Tibial nerve (tissue), 4 donors: ENCODE measurements at places on chromosomes 12 and 14. TPM values are rescaled to one million over a fixed set of nuclear protein-coding genes. Genes with fewer than 3 reads are reported as not detected.

DNA sequence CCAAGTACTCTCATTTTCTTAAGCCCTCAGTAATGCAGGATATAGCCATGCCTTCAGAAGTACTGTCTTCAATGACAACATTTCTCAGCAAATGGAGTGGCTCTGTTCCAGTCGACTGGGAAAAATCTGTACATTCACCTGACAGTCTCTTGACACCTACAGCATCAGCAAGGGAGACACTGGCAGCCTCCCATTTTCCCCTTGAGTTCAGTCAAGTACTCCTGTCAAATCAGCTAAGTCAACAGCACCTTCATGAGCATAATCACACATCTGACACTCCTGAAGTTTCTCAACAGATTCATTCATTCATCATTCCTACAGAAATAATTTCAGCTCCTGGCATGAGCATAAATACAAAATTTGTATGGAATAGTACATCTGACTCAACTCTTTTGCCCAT is 46.1 kb downstream of the INTS13 start:
- no peak for DNase-seq

DNA sequence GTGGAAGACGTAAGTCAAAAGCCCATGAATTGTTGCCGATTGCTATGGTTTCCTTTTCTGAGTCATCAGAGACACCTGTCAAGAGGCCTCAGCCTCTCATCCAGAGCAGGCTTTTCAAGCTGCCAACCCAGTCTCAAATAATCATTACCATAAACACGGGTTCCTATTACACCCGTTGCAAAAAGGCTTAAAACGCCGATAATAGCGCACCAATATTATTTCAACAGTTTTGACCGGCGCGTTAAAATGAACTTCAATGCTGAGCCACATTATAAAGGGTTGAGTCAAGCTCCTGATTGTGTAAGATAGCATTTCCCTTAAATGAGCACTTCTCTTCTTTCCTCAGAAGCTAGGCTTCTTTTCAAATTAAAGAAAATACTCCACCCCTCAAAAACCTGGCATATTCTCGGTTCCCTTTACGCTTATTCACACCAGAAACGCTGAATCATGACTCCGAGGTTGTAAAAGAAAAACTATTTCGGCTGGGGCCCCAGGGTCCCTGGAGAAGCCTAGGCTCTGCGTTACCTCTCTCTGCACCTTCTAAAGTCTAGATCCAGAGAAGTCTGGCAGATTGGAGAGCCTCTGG is 1.4 kb downstream of the TMTC1 start:
- DNase-seq, result no peak

DNA sequence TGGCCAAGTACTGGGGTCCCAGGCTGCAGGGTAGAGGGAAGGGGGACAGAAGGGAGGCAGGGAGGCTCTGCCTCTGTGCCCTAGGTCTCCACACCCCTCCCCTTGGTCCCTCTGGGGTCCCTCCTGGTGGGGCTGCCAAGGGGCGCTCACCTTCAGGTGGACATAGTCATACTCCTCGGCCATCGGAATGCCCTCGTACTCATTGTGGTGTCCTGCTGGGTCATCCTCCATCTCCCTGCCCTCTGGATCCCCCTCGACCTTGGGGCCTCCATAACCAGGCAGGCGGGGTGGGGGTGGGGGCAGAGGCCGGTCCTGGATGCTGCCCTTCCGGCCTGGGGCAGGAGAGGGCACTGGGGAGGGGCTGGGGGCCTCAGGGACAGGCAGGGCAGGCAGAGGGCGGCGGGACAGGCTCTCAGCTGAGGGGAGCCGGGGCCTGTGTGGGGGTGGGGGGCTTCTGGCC is 5.8 kb downstream of the EFS start:
- no peak for DNase-seq

- no peak for DNase-seq
These were observed at the start of gene KRT5 for GRCh38 chr12:52519826-52520662. TSS of gene KRT5 (minus strand) at chr12:52520394. CDS start at chr12:52520296, 98 bp downstream.

DNA sequence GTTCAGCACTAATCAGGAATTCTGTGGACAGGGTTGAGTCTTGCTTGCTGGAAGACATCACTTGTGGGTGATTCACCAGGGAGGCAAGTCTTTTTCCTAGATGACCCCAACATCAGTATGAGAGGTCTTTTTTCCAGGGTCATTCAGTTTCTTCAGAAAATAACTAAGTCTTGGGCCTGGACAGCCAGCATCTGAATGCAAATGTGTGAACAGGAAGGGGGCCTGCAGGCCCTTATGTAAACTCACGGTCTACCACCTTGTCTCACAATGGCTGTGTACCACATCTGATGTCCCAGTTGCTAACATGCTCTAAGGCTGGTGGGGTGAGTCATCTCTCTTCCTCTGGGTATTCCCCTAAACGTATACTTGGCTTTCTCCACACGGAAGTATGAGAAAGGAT is 79.2 kb downstream of the HECTD4 start:
- no peak for DNase-seq

DNA sequence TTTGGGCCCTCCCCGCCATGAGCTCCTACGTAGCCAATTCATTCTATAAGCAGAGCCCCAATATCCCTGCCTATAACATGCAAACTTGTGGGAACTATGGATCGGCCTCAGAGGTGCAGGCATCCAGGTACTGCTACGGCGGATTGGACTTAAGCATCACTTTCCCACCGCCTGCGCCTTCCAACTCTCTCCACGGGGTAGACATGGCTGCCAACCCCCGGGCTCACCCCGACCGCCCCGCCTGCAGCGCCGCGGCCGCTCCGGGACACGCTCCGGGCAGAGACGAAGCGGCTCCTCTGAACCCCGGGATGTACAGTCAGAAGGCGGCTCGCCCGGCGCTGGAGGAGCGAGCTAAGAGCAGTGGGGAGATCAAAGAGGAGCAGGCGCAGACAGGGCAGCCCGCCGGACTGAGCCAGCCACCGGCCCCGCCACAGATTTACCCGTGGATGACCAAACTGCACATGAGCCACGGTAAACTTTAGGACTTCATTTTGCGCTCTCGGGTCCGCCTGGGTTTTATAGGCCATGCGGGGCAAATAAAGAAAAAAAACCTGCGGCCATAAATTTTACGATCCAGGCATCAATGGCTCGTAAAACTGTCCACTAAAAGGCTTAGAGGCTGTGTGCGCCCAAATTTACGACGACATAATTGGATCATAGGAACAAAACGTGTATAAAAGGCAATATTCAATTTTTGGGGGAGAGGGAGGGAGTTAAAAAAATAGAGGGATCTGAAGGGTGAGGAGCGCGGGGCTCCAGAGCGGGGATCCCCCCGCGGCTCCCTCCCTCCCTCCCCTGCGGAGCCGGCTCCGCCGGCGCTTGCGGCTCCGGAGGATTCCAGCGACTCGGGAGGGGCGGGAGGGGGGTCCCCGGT is 493 bp downstream of the HOXC5 start:
- DNase-seq, result no peak

Gene CMKLR1
- 23.2 TPM for total RNA-seq
